ENCODE measurements at places on chromosomes 4 and X.

DNA sequence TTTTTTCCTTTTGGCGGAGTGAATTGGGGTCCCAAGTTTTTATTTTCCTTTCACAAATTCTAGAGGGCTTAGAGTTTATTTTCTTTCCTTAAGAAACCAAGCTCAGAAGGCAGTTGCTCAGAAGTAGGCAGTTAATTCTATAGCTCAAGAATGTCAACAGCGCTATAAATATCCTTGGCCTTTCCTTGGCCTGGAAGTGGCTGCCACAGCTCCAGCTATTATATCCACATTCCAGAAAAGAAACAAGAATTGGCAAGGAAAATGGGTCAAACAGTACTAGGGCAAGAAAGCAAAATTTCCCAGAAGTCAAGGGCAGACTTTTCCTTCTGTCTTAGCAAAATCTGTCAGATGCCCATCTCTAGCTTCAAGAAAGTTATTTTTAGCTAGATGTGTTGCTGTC, 31.0 kb downstream of the SLC10A6 start:
- DNase-seq = no peak

DNA sequence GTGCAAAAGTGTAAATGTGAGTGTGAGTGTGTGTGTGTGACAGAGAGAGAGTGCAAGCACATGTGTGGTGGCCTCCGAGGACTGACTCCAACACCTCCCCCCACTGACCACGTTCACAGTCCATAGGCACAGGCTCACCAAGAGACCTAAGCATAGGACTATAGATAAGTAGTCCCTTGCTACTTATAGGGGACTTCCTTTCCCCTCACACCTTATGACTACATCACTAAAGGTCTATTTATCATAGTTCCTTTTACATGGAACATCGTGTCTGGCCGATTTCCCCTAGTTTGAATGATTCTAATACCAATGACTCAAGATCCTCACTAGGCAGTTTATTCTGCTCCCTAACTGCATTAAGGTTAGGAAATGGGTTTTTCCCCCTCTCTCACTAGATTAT, 17.8 kb downstream of the FRMPD3 start:
- DNase-seq = no peak

DNA sequence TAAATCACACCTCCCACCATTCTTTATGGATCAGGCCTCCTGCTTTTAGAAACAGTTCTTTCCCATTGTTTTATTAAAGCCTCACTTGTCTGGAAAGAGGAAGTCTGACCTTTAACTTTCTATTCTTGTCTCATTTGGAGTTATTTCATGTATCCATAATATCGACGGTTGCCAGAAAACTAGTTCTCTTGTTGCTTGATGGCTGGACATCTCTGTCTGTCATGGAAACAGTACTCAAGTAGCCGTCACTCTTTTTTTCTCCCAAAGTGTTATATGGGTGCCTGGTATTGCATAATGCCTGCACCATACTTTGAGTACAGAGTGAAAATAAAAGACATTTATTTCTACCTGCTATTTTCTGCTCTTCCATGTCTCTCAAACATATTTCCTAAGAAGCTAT, 61.4 kb downstream of the PHEX start:
- DNase-seq = no peak

GRCh38 chr4:23023121-23023520, 330.4 kb downstream of the GBA3 start:
- DNase-seq = no peak

GRCh38 chr4:37839426-37839825, 12.9 kb downstream of the PGM2 start:
- DNase-seq = no peak

DNA sequence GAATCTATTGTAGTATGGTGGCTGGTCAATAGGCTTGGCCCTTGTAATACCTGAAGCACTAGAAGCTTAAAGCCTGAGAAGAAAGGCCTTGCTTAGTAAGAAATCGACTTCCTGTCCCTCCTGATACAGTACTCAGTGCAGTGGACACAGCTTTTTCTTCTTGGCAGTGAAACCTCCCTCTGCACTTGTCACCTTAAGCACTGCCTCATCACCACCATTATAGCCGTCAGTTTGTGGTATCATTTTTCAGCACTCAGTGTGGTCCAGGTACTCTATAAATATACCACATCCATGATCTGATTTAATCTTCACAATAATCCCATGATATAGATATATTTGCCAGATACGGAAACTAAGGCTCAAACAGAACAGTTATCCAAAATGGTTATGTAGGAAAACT, 75.2 kb downstream of the PALLD start:
- no peak for DNase-seq

GRCh38 chrX:12210196-12210815, 72.0 kb downstream of the FRMPD4 start:
- no peak for DNase-seq

Measured in stimulated activated CD4-positive, alpha-beta T cell treated with anti-CD3 and anti-CD28 coated beads, Interleukin-1b, Interleukin-23, amount 100 ng/mL, for 24 hours (primary cell).